Esophagus (tissue), 2 donors: ENCODE measurements at places on chromosomes 12 and 14. TPM values are rescaled to one million over a fixed set of nuclear protein-coding genes. Genes with fewer than 3 reads are reported as not detected.

SSPN gene
- polyA plus RNA-seq = 2.1 TPM

MED13L gene
- polyA plus RNA-seq = 15.0 TPM

BEST3 gene
- polyA plus RNA-seq = not detected

CISTR gene
- not detected for polyA plus RNA-seq

TBX3 gene
- polyA plus RNA-seq = 1.7 TPM

KITLG gene
- polyA plus RNA-seq = 7.7 TPM

ACADS gene
- polyA plus RNA-seq = 13.7 TPM
